ENCODE measurements at places on chromosomes 2 and 18.

GRCh38 chr2:177249038-177249437 lies 15.5 kb downstream of the NFE2L2 start:
- DNase-seq, result no peak

- no peak for DNase-seq
These were observed 54.8 kb downstream of the KIAA2012 start for GRCh38 chr2:202127687-202128331.

GRCh38 chr18:28365411-28365831 lies 188.5 kb upstream of the CDH2 start:
- DNase-seq, result no peak

GRCh38 chr2:61727746-61728145 lies 126.1 kb downstream of the FAM161A start:
- DNase-seq, result no peak

DNA sequence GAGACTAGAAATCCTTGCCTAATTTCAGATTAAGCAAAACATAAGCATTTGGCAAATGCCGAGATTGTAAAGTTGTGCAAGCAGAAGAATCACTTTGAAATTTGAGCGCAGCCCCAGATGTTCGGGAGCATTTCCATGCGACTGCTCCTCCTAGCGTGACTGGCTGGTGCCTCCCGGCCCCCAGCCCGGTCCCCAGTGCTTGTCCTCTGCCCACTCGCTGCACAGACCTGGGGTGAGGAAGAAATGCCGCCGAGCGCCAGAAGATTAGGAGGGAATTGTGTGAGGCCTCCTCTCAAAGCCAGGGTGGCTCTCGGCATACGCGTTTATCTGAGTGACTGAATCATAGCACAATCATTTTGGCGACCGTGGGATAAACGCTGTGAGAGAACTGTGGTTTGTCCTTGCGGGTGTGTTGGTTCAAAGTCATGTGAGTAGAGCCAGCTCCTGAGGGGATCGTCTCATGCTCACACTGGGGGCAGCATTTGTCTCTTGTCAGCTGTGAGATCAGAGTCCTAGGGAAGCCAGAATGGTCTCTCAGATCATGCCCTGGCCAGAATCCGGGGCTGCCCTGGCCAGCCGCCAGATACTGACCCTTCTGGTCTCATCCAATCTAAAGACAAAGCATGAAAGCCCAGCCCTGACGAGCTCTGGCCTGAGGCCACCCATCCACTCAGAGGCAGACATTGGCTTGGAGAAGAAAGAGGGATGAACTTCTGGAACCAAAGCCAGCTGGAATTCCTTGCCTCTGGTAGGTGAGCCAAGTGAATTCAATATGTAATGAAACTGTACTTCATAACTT lies 189.3 kb downstream of the SH3RF3 start:
- no peak for DNase-seq

DNA sequence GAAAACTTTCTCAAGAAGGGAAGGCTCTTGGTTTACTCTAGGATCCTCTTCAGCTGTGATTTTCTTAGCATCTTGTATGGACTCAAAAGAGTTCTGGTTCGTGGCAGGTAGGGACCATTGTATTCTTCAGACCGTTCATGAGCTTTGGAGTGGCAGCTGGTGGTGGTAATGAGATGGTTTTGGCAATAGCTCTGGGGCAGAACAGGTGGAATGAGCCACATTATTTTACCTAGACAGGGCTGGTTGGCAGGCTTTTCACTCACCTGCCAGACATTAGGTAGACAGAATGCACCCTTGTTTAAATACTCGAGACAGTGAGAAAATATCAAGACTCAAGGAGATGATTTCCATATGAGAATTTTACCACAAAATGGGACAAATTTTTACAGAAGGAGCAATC lies 26.2 kb upstream of the MGAT5 start:
- DNase-seq, result no peak

DNA sequence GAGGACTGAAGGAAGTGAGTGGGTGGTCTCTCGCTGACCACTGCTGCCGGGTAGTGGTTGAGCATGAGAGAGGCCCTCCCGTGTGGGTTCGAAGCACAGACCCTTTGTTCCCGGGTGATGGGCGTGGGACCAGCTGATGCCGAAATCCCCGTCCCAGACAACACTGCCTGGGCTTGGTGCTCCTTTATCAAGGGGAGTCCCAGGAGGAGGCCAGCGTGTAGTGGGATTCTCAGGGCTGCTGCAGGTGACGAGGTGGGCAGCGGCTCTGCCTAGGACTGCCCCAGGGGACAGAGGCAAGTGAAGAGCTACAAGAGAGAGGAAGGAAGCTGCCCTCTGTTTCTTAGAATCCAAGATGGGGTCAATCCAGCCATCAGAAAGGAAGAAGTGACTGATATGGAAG lies 251.3 kb upstream of the PXDN start:
- DNase-seq, result no peak

- DNase-seq, result no peak
These were observed 340 bp downstream of the SLC40A1 start for GRCh38 chr2:189580241-189580651.

DNA sequence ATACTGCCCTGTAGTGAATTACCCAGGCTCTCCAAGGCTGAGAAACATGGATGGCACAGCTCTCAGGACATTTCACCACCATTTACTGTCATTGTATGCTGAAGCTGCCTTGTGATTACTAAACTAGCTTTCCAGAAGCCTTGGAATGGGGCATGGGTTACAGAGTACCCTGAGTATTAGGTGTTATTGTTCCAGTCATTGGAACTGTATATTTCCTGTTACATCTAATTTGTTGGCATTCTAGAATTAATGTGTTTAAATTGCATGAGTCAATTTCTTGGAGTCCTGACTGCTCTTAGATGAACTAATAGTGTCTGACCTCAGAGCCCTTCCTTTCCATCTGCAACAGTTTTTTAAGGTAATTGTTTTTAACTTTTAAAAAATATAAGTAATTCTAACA lies 9.0 kb downstream of the DGUOK start:
- no peak for DNase-seq

GRCh38 chr2:59892398-59892797 lies 661.1 kb downstream of the BCL11A start:
- DNase-seq, result no peak

DNA sequence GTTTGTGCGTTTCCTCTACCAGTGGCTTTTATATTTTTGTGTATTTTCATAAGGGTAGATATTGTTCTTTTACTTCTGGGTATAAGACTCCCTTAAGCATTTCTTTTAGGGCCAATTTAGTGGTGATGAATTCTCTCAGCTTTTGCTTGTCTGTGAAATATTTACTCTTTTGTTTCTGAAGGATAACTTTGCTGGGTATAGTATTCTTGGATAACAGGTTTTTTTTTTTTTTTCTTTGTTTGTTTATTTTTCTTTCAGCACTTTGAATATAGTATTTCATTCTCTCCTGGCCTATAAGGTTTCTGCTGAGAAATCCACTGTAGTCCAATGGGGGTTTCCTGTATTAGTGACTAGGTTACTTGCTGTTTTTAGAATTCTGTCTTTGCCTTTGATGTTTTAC lies 122.7 kb downstream of the XRCC5 start:
- DNase-seq, result no peak

- peak; percentile 47 for DNase-seq
These were observed 298.9 kb downstream of the DSEL start for GRCh38 chr18:67217551-67218166.

- no peak for DNase-seq
These were observed 56.9 kb downstream of the WDR75 start for GRCh38 chr2:189498205-189498604.

DNA sequence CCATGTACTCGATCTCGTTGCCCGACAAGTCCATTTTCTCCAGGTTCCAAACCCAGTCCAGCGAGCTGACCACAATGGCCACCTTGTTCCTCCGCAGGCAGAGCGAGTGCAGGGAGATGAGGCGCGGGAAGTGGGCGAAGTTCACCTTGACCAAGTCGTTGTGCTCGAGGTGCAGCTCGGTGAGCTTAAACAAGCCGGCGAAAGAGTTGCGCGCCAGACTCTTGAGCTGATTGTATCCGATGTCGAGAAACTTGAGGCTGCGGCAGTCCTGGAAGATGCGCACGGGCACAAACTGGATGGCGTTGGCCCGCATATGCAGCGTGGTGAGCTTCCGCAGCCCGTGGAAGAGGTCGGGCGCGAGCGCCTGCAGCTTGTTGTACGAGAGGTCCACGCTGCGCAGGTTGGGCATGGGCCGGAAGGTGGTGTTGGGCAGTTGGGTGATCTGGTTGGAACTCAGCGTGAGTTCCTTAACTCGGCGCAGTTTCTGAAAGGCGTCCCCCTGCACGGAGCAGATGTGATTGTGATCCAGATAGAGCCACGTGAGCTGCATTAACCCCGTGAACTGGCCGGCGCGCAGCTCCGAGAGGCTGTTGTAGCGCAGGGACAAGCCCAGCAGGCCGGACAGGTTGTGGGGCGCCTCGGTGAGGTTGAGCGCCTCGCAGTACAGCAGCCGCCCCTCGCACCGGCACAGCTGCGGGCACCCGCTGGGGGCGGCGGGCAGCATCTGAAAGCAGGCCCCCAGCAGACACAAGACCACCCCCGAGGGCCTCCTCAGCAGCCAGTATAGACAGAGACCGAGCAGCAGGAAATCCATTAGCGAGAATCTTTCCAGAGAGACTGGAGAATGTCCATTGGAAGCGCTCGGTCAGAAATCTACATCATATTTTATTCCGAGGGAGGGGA lies 1.3 kb downstream of the LRRTM1 start:
- no peak for DNase-seq

- no peak for DNase-seq
These were observed 431.5 kb downstream of the RNF144A start for GRCh38 chr2:7348761-7349160.

- DNase-seq, result peak; percentile 21
These were observed 54.0 kb downstream of the HRH4 start for GRCh38 chr18:24514439-24514838.

- DNase-seq, result no peak
These were observed 44.8 kb downstream of the DIPK1C start for GRCh38 chr18:74412116-74412880.

GRCh38 chr18:48674758-48675351 lies 136.0 kb downstream of the CTIF start:
- no peak for DNase-seq

DNA sequence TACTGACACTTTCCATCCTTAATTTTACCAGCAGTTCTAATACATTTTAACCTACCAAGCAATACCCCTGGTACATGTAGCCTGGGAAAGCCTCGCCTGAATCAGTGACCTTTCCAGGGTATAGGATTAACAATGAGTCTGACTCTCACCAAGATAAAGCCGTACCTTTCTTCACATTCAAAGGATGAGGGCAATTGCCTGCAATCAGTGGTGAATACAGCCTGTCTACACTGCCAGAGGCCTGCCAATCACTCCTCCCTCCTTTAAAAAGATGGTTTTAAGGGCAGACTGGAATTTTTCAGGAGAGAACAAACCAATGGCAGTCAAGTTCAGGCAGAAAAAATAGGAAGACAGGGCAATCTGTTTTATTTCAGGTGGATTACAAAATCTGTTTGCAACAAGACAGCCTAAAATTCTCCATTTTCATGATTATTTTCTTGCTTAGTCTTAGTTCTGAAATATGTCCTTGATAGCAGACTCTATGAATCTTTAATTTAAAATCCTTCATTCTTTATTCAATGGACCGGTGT lies 4.8 kb downstream of the EPHA4 start:
- no peak for DNase-seq

- DNase-seq, result no peak
These were observed 15.6 kb upstream of the ACTG2 start for GRCh38 chr2:73877071-73877802.

GRCh38 chr18:11104307-11104706 lies 45.1 kb downstream of the PIEZO2 start:
- no peak for DNase-seq

DNA sequence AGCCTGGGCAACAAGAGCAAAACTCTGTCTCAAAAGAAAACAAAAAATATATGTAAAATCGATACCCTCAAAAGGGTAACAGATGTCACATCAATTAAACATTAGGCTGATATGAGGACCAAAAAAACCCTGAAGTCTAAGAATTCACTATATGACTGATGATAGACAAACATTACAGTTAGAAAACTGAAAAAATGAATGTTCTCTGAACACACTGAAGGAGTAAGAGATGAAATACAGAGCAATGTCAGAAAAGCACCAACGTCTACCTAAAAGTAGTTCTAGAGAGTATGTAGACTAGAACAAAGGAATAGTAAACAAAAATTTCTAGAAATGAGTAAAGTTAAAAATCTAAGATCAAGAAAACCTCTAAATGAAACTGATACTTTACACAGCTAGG lies 81.9 kb downstream of the SLC66A3 start:
- DNase-seq, result no peak

GRCh38 chr2:95313296-95314131 lies 16.4 kb downstream of the KCNIP3 start:
- no peak for DNase-seq
